ENCODE measurements at places on chromosomes 12 and 14.

- DNase-seq = no peak
These were observed 19.3 kb upstream of the TFCP2 start for GRCh38 chr12:51192284-51192671.

GRCh38 chr12:63302941-63303536, 152.0 kb upstream of the AVPR1A start:
- no peak for DNase-seq

GRCh38 chr12:108190529-108190928, 61.4 kb downstream of the WSCD2 start:
- DNase-seq = no peak

- DNase-seq = no peak
These were observed 2.8 kb downstream of the TGM1 start for GRCh38 chr14:24260026-24260779.

DNA sequence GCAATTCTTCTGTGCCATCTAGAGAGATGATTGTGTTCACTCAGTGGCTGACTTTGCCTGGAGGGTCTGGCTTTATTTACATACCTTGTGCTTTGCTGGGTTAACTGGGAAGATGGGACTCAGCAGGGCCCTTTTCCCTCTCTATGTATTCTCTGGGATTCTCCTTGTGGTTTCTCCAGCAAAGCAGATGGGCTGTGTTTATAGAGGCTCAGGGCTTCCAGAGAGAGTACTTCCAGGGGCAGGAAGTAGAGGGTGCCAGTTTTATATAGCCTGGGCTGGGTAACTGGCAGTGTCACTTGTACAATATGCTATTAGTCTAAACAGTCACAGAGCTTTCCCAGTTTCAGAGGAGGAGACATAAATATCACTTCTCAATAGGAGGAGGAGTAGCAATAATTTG, 509.9 kb downstream of the DIO2 start:
- DNase-seq = no peak

DNA sequence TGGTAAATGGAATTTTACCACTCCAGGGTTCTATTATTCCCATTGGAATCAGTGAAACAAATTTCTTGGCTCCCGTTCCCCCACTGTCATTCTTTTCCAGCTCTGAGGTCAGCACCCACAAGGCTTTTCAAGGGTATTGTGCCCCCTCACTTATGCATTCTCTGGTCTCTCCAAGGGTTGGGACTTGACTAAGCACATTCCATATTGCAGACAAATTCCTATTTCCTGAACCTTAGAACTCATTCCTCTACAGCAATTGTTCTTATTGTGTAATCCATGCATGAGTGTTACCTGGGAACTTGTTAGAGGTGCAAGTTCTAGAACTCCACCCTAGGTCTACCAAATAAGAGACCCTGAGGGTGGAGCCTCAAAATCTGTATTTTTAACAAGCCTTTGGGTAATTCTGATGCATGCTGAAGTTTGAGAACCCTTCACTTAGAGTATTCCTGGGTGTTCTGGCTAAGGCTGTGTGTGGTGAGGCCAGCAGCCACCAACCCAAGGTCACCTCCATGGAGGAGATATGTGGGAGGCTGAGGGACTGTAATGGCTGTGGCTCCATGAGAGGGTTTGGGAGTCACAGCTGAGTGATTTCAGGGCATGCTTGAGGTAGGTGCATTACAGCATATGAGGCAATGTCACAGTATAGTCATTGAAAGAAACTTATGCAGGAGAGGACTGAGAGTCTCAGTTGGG, 150.9 kb downstream of the TTC6 start:
- no peak for DNase-seq

DNA sequence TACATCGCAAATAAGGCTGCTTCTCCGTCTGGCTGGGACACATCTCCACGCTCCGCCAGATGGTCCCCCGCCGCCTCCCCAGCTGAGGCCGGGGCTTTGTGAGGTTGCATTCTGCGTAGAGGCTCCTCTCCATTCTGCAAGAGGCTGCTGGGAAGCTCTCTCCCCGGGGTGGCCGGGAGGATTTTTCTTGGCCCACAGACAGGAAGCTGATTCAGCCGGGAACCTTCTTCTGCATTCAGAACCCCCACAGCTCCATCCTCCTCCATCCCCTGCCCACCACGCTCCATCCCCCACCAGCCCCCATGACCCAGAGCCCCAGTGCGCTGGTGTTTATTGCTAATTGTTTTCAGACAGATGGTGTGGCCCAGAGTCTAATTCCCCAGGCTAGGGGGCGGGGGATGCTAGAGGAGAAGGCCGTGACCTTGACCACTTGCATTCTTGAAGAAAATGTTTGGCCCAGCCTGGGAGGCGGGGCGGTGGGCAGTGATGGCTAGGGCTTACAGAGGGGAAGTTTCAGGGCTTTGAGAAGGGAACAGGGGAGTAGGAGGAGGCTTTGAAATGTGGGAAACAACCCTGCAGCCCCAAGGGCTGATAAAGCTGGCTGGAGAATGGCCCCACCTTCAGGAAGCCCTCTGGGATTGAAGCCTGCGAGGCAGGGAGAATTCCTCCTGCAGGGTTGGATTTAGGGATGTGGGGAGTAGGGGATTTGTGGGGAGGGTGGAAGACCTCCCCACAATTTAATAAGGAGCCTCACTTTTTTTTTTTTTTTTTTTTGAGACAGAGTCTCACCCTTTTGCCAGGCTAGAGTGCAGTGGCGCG, 88.5 kb upstream of the NCOR2 start:
- DNase-seq = no peak
